B cell (primary cell): ENCODE measurements at places on chromosomes 11 and 22. TPM values are rescaled to one million over a fixed set of nuclear protein-coding genes. Genes with fewer than 3 reads are reported as not detected.

DNA sequence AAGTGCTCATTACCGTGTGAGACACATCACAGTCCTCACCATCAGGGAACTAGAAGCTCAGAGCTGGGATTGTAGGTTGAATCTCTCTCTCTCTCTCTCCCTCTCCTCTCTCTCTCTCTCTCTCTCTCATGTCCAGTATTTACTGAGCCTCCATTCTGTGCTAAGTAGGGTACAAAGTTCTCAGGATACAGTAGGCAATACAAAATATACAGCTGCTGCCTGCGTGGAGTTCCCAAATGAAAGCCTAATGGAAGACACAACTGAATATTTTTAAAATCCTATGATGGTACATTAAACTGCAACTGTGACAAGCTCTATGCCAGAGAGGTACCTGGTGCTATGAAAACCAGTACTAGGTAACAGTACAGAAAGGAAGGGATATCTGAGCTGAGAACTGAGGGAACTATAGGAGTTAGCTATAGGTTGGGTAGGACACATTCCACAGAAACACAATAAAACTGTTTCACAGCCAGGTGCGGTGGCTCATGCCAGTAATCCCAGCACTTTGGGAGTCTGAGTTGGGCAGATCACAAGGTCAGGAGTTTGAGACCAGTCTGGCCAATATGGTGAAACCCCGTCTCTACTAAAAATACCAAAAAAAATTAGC lies 9.6 kb upstream of the PRG2 start:
- H3K36me3 ChIP-seq: no peaks in the 10 kb centered on the region
- H3K27me3 ChIP-seq: no peaks in the 10 kb centered on the region
- no peak for DNase-seq
- H3K4me1 ChIP-seq: no peaks in the 10 kb centered on the region

DNA sequence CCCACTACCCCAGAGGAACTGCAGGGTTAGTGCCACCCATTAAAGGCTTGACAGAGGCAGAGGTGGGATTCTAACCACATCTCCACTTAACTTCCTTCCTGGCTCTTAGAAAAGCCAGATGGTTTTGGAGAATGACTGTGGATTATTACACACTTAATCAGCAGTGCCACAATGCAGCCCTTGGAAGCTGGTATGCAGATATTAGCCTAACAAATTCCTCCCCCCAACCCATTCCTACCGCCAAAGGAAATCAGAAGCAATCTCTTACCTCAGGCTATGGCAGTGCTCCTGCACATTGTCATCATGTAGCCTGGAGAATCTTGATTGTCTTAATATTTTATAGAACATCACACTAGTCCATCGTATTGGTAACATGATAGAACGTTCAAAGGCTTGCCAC lies 23.2 kb upstream of the NRGN start:
- DNase-seq: no peak
- peaks cover 38% of the 10 kb centered on the region for H3K27me3 ChIP-seq
- H3K36me3 ChIP-seq: no peaks in the 10 kb centered on the region
- no peak overlapping the region for H3K27ac ChIP-seq
- H3K4me3 ChIP-seq: no peak overlapping the region

GRAMD4 gene
- 88.1 and 105 TPM in 2 replicates for total RNA-seq

DNA sequence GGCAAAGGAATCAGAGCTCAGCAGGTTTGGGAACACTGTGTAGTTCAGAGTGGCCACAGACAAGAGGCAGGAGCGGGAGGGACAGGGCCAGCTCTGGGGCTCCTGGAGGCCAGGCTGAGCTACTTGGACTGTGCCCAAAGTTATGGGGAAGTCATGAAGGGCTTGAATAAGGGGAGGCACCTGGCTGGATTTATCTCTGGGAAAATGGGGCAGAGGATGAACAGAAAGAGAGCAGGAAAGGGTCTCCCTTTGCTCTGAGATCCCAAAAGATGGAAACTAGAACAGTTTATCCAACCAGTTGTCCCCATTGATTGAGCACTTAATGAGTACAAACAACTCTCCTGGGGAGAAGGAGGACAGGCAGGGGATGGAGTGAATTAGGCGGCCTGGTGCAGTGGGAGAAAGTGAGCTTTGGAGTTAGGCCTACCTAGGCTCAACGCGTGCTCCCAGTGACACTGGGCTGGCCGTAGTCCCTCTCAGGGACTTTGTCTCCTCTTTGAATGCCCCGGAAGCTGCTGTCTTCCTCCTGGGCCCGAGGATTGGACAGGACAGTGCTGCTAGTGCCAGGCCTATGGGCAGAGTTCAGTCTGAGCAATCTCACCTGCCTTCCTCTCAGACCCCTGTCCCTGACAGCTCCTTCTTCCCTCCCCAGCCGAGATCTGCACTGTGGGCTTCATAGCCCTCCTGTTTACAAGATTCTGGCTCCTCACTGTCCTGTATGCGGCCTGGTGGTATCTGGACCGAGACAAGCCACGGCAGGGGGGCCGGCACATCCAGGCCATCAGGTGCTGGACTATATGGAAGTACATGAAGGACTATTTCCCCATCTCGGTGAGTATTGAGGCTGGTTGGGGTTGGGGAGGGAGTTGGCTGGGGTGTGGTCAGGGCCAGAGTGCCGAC lies 2.0 kb downstream of the MOGAT2 start:
- DNase-seq: no peak
- H3K27me3 ChIP-seq: no peaks in the 10 kb centered on the region
- H3K4me3 ChIP-seq: no peak overlapping the region
- no peaks in the 10 kb centered on the region for H3K4me1 ChIP-seq

SLC37A2 gene
- 27.0 and 27.1 TPM in 2 replicates for total RNA-seq

GRCh38 chr11:84390441-84391078 lies 1104.4 kb upstream of the CCDC90B start:
- no peak overlapping the region for H3K4me3 ChIP-seq
- no peaks in the 10 kb centered on the region for H3K36me3 ChIP-seq
- DNase-seq: no peak
- no peak overlapping the region for H3K27ac ChIP-seq
- no peaks in the 10 kb centered on the region for H3K27me3 ChIP-seq

DNA sequence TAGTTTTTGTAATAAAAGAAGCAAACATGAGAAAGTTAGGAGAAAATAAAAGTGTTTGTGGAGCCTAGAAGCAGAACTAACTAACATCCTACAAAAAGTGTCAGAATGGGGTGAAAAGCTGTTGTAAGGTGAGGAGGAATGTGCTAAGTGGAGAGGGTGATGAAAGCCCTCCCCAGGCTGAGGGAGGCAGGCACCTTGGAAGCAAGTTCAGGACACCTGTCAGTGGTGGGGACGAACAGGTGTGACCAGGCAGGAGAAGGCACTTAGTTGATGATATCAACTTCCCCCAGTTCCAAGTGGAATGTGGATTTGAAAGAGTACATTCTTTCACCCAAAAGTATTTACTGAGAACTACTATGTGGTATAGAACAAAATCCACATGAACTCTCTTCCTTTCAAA lies 18.7 kb upstream of the BMAL1 start:
- H3K4me3 ChIP-seq: no peak overlapping the region
- H3K4me1 ChIP-seq: no peaks in the 10 kb centered on the region
- DNase-seq: no peak
- H3K36me3 ChIP-seq: no peaks in the 10 kb centered on the region
- no peaks in the 10 kb centered on the region for H3K27me3 ChIP-seq

GRCh38 chr11:111450480-111451320 lies 61.5 kb downstream of the BTG4 start:
- H3K36me3 ChIP-seq: no peaks in the 10 kb centered on the region
- peaks cover 33% of the 10 kb centered on the region for H3K4me1 ChIP-seq
- no peaks in the 10 kb centered on the region for H3K27me3 ChIP-seq

- no peak overlapping the region for H3K27ac ChIP-seq
- H3K4me1 ChIP-seq: no peaks in the 10 kb centered on the region
- no peaks in the 10 kb centered on the region for H3K36me3 ChIP-seq
- no peaks in the 10 kb centered on the region for H3K27me3 ChIP-seq
- DNase-seq: no peak
Observed at GRCh38 chr11:12801976-12802375, 127.8 kb downstream of the TEAD1 start.
